Ovary (tissue), 10 donors: ENCODE measurements at places on chromosomes 16 and 17.

- no peaks in the 10 kb centered on the region for H3K4me1 ChIP-seq
- H3K36me3 ChIP-seq: no peaks in the 10 kb centered on the region
- peak; percentile 49 for DNase-seq
- no peak overlapping the region for H3K27ac ChIP-seq
- no peak overlapping the region for H3K4me3 ChIP-seq
Measured at GRCh38 chr16:89890886-89891657, 17.7 kb downstream of the TCF25 start.

DNA sequence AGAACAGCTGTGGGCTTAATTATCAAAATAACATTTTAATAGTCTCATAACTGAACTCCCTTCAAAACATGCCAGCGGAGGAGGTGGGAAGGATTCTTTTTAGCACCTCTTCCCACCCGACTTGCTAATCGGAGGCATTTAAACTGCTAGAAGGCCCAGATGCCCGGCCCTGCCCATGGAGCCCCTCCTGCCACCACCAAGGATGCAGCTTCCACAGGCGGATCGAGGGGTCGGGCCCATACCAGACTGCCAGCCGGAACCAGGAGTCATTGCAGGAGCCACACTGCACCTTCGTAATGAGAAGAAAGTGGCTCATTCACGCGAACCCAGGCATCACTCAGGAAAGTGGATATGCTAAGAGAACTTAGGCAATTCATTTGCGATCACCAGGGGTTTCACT is 201.2 kb downstream of the C16orf78 start:
- DNase-seq: no peak
- no peaks in the 10 kb centered on the region for H3K27me3 ChIP-seq
- H3K27ac ChIP-seq: no peak overlapping the region
- no peak overlapping the region for H3K4me3 ChIP-seq

DNA sequence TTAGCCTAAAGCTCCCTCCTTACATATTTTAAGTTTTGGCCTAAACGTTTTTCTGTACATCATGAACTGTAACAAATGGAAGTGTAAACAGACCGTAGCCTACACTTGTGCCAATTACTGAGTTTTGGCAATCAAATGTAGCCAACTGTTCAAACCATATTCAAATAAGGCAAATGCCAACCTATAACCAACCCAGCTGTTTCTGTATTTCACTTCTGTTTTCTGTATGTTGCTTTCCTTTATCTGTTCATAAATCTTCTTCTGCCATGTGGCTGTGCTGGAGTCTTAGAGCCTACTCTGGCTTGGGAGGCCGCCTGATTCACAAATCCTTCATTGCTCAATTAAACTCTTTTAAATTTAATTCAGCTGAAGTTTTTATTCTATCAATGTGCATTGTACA is 6.9 kb upstream of the C16orf78 start:
- H3K27ac ChIP-seq: no peak overlapping the region
- no peak for DNase-seq
- H3K36me3 ChIP-seq: no peaks in the 10 kb centered on the region
- no peak overlapping the region for H3K4me3 ChIP-seq

DNA sequence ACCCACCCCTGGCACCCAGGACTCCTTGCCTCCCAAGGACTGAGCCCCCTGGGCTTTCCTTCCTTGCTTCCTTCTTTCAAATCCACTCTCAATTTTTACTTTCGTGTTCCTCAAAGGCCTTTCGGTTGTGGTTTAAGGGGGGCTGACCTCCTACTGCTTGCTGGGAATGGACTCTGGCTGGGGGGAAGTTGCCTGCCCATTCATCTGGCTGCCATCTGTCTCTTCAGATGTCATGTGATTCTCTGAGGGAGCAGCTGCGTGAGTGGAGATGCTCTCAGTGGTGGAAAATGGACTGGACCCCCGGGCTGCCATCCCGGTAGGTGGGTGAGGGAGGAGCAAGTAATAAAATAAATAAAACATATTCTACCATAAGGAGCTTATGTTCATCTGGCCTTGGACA is 93.8 kb upstream of the RPRML start:
- H3K4me3 ChIP-seq: no peak overlapping the region
- H3K27me3 ChIP-seq: no peaks in the 10 kb centered on the region
- DNase-seq: no peak
- no peak overlapping the region for H3K27ac ChIP-seq

DNA sequence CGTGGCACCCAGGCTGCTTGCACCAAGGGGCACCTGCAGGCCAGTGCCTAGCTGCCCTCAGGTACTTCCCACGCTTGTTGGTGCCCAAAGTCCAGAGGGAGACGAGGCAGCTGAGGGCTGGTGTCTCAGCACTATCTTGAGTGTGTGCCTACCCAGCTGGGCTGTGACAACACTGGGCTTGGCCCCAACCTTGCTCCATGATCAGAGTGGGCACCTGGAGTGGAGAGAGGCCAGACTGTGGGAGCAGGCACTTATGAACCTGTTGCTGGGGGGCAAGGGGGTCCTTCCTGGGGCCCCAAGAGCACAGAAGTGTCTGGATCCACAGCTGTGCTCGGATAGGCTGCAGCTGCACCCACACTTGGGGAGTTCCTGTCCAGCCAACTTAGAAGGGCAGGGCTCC is 314.7 kb downstream of the KCNJ2 start:
- H3K27me3 ChIP-seq: no peaks in the 10 kb centered on the region
- H3K4me1 ChIP-seq: no peaks in the 10 kb centered on the region
- DNase-seq: no peak
- no peak overlapping the region for H3K27ac ChIP-seq
- H3K4me3 ChIP-seq: no peak overlapping the region
- no peaks in the 10 kb centered on the region for H3K36me3 ChIP-seq

- DNase-seq: no peak
- H3K27me3 ChIP-seq: no peaks in the 10 kb centered on the region
- H3K4me1 ChIP-seq: no peaks in the 10 kb centered on the region
- H3K4me3 ChIP-seq: no peak overlapping the region
- no peak overlapping the region for H3K27ac ChIP-seq
Measured at GRCh38 chr17:65173284-65173793, 36.2 kb downstream of the RGS9 start.

DNA sequence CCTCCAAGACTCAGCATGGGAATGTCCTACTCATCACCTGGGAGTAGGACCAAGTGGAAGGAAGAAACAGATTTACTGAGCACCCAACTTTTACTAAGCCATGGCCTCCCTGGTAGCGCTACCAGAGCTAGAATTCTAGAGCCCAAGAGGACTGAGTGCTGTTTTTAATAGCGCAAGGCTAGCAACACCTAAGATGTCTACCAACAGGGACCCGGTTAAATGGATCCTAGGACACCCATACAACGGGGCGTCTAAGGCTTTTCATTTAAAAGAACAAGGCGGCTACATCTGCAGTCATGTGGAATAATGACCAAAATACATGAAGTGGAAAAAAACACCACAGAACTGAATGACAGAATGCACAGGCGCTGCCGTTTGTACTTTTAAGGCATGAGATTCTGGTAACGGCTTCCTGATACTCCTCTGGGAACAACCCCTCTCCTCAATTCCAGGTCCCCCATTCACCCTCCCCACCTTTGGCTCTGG is 5.1 kb downstream of the GGA2 start:
- no peaks in the 10 kb centered on the region for H3K27me3 ChIP-seq
- peaks cover 48% of the 10 kb centered on the region for H3K4me1 ChIP-seq

- no peak overlapping the region for H3K4me3 ChIP-seq
- no peaks in the 10 kb centered on the region for H3K4me1 ChIP-seq
- no peaks in the 10 kb centered on the region for H3K36me3 ChIP-seq
- no peaks in the 10 kb centered on the region for H3K27me3 ChIP-seq
- H3K27ac ChIP-seq: no peak overlapping the region
- DNase-seq: no peak
Measured at GRCh38 chr17:45326626-45327025, 9.8 kb upstream of the MAP3K14 start.

GRCh38 chr17:4393806-4394205 is 27.3 kb upstream of the UBE2G1 start:
- H3K4me1 ChIP-seq: no peaks in the 10 kb centered on the region
- no peak overlapping the region for H3K4me3 ChIP-seq
- H3K36me3 ChIP-seq: no peaks in the 10 kb centered on the region
- H3K27ac ChIP-seq: no peak overlapping the region

GRCh38 chr16:50736448-50736847 is 5.4 kb upstream of the CYLD start:
- no peak for DNase-seq
- H3K4me1 ChIP-seq: peaks cover 2% of the 10 kb centered on the region
- no peak overlapping the region for H3K4me3 ChIP-seq
- no peaks in the 10 kb centered on the region for H3K27me3 ChIP-seq
- H3K27ac ChIP-seq: no peak overlapping the region

GRCh38 chr17:74250324-74250995 is 23.6 kb upstream of the DNAI2 start:
- DNase-seq: no peak
- no peak overlapping the region for H3K27ac ChIP-seq
- no peaks in the 10 kb centered on the region for H3K36me3 ChIP-seq

DNA sequence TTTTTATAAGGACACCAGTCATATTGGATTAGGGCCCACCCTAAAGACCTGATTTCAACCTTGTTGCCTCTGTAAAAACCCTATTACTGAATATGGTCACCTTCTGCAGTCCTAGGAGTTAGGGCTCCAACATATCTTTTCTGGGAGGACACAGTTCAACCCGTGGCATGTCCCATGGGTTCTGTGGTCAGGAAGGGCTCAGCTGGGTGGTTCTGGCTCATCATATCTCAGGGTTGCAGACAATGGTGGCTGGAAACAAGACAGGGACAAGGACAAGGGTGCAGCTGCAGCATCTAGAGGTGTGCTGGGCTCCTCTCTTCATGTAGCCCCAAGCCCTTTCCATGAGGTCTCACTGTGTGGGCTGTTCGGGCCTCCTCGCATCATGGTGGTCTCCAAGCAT is 63.1 kb upstream of the FOXF1 start:
- no peak overlapping the region for H3K27ac ChIP-seq
- no peak overlapping the region for H3K4me3 ChIP-seq
- H3K36me3 ChIP-seq: no peaks in the 10 kb centered on the region
- H3K27me3 ChIP-seq: no peaks in the 10 kb centered on the region

DNA sequence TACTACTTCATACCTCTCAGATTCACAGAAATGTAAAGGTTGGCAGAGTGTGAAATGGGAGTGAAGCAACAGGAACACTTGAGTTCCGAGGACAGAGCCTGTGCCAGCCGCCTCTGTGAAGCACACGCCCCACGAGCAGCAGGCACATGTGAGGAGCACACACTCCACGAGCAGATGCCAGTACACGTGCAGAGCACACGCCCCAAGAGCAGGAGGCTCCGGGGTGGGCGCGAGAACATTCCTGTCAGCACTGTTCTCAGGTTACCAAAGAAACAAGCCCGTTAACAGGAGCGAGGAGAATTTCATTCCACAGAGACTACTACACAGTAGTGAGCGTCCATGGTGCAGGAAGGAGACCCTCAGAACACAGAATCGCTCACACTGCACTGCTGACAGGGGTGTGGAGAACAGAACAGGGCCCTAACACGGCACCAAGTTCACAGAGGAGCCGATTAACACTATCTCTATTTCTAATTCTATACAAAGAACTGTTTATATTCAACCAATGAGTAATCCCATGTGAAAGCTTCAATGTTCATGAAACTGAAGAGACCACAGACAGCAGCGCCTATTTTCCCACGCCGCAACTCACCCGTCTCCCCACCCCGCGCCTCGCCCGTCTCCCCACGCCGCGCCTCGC is 40.1 kb downstream of the KLHDC4 start:
- DNase-seq: no peak
- no peaks in the 10 kb centered on the region for H3K27me3 ChIP-seq
- no peaks in the 10 kb centered on the region for H3K36me3 ChIP-seq

DNA sequence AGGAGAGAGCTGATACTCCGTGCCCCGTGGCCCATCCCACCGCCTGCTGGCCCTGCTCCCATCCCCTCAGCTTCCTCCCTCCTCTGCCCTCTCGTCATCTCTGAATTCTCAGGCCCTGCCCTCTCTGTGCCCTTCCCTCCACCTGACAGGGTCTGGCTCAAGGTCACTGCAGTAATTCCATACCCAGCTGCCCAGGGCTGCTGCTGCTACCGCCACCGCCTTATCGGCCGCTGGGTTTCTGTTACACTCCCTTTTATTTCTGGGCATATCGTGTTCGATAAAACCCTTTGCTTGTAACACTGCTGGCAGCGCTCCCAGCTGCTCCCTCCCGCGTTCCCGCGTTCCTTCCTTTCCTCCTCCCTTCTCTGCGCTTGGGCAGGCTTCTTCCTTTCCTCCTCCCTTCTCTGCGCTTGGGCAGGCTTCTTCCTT is 1.2 kb downstream of the EPN3 start:
- peak; percentile 88 for DNase-seq
- H3K4me1 ChIP-seq: peaks cover 9% of the 10 kb centered on the region
- H3K27me3 ChIP-seq: no peaks in the 10 kb centered on the region
- peak overlapping the region; percentile 7 for H3K27ac ChIP-seq
- H3K36me3 ChIP-seq: no peaks in the 10 kb centered on the region

DNA sequence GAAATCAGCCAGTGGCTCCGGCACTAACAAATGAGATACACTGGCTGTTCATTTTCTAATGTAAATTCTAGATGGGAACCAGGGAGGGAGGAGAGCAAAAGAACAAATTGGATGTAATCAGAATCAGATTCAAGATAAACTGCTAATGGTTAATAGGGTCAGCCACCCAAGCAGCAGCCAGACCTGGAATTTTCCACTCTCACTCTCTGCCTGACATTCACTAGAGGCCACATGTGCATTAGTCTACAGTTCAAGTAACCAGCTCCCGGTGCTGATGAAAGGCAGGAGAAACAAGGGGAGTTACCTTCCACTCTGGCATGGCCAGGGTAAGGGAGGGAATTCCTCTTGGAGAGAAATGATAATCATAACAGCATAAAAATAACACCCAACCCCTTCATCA is 597.7 kb downstream of the TOX3 start:
- H3K4me1 ChIP-seq: no peaks in the 10 kb centered on the region
- H3K36me3 ChIP-seq: no peaks in the 10 kb centered on the region
- H3K4me3 ChIP-seq: no peak overlapping the region
- DNase-seq: no peak
- H3K27me3 ChIP-seq: no peaks in the 10 kb centered on the region

DNA sequence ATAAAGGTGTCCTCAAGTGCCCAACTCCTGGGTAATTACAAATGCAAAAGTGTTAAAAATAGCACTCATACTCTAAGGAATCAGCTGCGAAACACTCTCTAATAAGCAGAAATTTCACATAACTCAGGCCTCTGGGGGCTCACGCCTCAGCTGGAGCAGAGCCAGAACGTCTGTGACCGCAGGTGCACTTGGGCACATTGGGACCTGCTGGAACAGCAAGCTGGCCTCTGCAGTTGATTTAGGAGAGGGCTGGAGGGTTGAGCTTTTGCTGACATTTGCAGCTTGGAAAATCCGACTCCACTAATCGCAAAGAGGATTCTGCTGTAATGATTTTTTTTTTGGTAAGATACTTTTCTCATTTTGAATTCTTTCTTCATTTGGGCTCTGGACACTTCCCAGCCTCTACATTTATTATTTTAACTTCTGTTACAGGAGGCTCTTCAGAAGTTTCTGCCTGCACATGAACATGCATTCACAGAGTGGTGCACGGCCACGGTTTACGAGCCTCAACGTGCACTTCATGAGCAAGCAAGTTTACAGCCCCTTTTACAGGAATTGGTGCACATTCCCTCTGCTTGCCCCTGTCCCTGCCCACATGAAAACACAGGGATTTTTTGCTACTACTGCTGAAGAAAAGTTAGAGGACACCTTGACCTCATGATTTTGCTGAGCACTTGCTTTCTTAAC is 4.1 kb upstream of the SNTB2 start:
- H3K27ac ChIP-seq: no peak overlapping the region
- no peak for DNase-seq
- H3K4me3 ChIP-seq: no peak overlapping the region
- H3K36me3 ChIP-seq: no peaks in the 10 kb centered on the region
